ENCODE measurements at places on chromosomes 7 and 10.

- DNase-seq = no peak
Measured at GRCh38 chr10:103551619-103552602, 58.4 kb downstream of the NEURL1 start.

- DNase-seq = no peak
Measured at GRCh38 chr7:3138997-3139396, 95.3 kb upstream of the CARD11 start.

DNA sequence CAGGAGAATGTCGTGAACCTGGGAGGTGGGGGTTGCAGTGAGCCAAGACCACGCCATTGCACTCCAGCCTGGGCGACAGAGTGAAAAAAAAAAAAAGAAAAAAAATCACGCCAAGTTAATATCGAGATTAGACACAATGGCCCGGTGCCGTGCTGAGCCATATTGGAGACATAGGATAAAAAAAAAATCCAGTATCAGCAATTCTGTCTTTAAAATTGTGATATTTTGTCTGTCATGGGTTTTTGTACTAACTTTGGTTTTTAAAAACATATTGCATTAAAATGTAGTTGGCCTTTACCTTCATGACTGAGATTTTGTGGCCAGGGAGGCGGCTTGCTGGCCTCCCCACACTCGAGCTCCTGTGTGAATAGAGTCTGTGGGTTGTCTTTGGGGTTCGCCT is 62.8 kb upstream of the PITRM1 start:
- no peak for DNase-seq

GRCh38 chr10:11274452-11274851 is 256.8 kb downstream of the CELF2 start:
- no peak for DNase-seq

DNA sequence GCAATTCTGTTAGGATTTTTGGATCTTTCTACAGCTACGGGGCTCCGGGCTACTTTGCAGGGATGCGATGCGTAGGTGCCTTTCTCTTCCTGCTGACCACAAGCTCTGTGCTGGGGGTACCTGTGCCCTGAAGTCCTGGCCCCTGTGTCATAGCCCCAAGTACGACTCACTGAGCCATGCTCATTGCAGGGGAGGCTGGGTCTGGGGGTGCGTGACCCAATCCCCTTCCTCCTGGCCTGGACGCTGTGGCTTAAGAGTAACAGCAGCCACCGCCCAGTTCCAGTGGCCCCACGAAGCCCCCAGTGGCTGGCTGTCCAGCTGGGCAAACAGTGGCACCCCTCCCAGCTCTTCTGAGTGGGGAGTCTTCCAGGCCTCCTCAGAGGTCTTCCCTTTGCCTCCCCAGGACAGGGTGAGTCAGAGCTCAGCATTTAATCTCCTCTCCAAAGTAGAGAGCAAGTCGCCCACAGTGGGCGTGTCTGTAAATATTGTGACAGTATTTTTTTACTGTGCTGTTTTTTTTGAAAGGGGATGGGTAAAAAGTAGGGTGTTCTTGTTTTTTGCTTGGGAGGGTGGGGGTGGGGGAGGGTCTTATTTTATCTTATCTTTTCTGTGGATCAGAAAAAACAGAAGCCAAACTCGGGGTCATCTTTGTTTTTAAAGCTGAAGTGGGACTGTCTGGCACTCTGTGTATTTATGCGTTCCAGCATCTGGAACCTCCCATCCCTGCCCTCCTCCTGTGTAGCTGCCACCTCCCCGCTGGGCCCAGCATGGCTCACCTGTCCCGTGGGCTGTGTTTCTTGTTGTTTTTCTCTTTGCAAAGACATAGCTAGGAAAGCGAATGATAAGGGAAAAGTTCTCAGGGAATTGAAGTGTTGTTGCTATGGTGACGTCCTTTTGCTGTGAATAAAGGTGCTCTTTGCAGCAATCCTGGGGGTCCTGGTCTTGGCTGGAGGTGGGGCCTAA is 8.2 kb downstream of the LFNG start:
- DNase-seq = no peak

DNA sequence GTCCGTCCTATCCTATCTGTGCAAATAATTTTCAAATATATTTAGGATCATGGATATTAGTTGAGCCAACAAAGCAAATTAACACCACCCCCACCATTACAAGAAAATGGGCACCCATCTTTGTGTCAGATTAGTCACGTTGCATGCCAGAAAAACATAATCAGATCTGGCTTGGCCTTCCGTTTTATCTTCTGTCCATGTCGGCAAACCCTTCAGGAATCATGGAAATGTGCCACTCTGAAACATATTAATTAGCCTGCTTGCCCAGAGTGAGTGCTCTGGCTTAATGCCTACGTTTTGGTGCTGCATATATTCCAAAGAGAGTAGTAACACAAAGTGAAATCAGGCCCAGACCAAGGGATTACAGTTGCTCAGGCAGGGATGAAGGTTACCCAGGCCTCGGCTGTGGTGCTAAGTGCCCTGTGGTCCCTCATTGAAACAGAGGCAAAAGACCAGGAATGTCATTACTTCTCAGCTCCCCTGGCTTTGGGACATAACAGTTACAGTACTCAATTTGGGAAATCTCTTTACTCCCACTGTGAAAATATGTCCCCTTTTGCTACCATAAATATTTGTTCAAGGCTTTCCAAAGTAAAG is 154.0 kb upstream of the LSM8 start:
- no peak for DNase-seq

- DNase-seq = no peak
Measured at GRCh38 chr7:134514106-134514505, 13.3 kb upstream of the AKR1B10 start.
